ENCODE measurements at places on chromosomes 6 and 20.
A peak's percentile ranks its signal among the peaks of the same experiment; 100 is the strongest.

DNA sequence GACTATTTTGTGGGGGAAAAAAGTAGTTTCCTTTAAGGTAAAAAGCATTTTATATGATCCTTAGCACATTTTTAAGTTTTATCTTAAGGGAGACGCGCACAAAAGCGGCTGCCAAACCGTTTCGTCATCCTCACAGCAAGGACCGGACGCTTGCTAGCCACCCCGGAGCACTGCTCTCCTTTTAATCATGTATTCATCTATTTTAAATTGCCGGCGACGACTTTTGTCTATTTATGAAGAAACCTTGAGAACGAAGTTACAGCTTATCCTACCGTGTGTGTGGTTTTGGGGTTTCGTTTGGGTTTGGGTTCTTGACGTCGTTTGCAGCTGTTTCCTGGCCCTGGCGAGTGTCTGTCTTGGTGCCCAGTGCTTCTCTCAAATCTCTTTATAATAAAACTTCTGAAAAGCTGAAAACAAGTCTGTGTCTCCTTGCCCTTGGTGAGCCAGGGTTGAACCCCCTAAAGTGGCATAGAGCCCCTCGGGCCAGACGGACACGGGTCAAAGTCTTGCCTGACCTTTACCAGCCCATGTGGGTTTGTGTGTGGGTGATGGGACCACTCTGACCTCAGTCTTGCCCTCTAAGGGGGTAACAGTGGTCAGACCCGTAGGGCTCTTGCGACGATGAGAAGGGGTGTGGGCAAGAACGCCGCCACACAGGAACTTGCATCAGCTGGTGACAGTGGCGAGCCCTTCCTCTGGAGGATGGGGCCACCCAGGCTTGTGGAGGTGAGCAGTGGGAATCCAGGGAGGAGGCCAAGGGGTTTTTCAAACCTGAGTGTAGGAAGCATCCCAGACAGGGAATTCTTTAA lies 117.6 kb downstream of the JPH2 start:
- peak; percentile 74 for DNase-seq

GRCh38 chr6:158408552-158409130 lies 96.4 kb downstream of the TULP4 start:
- DNase-seq, result no peak

DNA sequence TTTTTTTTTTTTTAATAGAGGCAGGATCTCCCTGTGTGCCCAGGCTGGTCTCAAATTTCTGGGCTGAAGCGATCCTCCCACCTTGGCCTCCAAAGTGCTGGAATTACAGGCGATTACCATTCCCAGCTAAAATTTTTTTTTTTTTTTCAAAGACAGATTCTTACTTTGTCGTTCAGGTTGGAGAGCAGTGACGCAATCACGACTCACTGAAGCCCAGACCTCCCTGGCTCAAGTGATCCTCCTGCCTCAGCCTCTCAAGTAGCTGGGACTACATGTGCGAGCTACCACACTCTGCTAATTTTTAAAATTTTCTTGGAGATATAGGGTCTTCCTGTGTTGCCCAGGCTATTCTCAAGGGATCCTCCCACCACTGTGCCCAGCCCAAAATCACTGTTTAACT lies 58.0 kb upstream of the MYO6 start:
- DNase-seq, result no peak

GRCh38 chr6:130913120-130913519 lies 85.9 kb downstream of the SMLR1 start:
- DNase-seq, result peak; percentile 33

DNA sequence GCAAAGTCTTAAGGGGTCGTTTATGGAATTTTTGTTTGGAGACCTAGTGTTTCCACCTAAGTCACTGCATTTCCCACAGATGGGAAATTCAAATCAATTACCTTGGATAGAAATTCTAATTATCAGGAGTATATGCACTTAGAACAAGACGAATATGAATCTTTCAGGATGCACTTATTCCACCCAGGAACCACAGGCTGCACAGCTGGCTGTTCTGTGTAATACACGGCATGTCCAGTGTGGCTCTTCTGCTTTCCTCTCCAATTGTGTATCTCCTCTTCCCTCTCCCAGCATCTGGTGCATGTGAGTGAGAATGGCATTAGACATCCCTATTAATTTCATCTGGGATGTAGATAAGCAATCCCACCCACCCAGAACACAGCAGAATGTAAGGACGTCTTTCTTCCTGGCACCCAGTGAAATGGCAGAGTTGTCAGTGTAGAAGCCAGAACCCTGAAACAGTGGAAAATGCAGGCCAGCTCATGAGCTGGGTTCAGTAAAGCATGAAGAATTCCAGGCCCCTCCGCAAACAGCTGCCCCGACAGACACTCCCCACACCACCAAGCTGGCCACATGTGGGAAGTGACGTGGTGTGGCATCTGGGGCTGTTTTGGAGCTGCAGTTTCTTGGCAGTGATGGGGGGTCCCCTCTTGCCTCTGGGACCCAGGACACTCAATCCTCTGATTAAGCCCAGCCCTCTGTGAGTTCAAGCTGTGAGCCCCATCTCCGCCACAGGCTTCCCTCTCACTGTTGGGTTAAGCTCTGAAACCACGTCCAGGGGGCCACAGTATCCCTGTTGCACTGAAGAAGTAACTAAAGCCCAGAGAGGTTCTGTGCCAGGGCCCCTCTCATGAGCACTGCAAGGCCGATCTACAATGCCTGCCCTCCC lies 180.1 kb upstream of the CST7 start:
- DNase-seq, result peak; percentile 4

DNA sequence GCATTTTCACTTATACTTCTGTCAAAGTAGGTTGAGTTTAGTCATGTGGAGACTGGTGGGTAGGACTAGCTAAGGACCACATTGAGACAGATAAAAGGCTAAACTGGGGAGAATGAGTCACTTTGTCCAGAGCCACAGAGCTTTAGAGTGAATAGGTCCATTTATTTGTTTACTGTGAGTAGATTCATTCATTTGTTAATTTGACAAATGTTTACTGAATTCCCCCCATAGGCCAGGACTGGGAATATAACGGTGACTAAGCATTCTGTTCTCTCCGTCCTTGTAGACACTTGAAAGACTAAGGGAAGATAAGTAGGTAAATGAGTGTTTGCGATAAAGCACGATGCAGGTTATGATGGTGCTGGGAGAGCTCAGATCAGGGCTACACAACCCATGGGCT lies 699.7 kb upstream of the ID4 start:
- no peak for DNase-seq
